ENCODE measurements at places on chromosomes 7 and 10.

GRCh38 chr7:96679886-96680285 is 29.8 kb downstream of the SEM1 start:
- no peak for DNase-seq

DNA sequence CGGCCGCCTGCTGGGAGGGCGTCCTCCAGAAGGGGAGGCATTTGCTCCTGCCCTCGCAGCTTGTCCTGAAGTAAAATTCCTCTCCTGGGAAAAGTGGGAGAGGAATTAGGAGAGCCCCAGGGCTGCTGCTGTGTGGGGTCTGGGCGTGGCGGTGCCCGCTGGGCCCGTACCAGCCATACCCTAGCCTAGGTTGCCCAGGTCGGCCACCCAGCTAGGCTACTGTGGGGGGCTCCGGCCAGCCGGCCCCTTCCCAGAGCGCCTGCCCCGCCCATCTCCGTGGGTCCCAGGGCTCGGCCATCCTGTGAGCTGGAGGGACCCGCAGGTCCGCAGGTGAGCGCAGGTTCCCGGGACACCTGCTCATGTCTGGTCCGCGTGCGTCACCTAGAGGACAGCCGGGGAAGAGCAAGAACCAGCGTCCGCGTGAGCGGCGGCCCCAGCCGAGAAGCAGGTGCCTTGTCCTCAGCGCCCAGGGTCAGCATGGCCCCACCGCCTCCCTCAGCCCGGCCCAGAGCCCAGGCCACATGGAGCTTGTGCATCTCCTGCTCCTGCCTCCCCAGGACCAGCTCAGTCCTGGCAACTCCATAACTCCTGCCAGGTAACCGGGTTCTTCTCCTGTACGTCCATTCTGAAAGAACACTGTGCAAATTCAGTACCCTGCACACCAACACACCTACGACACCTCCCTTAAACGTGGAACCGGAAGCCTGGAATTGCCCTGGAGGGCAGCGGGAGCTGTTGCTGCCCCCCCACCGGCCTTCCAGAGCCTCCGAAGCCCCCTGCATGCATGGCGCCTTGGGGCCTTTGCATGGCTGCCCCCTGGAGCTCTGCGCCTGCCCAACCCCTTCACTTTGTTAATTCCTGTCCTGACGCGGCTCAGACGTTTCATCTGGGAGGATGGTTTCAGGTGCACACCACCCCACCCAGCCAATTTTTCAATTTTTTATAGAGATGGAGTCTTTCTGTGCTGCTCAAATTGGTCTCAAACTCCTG is 22.8 kb upstream of the FOXL3 start:
- DNase-seq, result no peak

DNA sequence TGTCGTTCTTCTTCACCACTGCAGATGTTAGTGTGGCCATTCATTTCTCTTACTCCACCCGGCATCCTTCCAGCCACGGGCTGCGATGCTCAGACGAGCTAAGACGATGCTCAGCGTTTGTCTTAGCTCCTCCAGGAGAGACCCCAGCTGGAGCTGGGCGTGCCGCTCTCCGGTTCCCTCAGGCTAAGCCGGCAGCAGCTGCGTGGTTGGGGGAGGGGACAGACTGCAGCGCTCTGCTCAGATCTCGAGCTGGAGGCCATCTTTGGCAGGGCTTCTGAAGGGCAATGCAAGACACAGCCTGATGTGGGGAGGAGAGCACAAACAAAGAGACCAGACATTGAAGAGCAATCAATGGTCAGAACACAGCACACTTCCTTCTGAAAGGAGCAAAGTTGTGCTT is 4.8 kb downstream of the INA start:
- DNase-seq, result peak; percentile 83

GRCh38 chr7:121023683-121024511 is 35.4 kb downstream of the CPED1 start:
- no peak for DNase-seq

DNA sequence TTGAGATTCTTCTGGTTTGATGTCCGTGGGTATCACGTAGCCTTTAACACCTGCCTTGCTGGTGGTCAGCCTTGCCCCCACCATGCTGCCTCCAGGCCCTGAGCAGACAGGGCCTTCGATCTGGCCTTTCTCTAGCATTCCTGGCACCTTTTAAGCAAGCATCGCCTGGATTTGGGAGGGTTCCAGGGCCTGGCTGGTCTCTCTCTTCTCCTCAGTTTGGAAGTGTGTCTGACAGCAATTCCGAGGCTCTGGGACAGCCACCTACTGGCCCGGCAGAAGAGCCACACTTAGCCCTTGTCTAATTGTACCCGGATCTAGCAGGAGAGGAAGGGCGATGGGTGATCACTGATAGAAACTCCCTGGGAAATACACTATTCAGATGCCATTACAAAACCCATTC is 441.3 kb upstream of the MKI67 start:
- DNase-seq, result no peak

- DNase-seq, result no peak
These were observed 43.3 kb upstream of the ELFN1 start for GRCh38 chr7:1626769-1627168.

- DNase-seq, result no peak
These were observed 58.5 kb downstream of the LARP4B start for GRCh38 chr10:873020-873419.

DNA sequence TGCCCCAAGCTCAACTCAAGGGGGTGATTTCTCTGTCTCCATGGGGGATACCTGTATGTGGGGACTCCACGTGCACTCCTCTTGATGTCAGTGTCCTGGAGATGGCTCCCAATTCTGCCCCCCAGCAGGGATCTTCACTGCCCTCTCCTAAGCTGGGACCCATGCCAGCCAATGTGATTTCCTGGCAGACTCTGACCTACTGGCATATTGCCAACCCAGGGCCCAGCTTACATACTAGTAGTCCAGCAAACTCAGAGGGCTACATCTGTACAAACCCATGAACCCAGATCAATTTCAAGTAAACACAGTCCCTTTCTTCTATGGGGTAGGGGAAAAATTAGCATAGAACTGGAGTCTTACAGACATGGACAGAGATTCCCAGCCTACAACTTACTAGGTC is 26.2 kb upstream of the BMPR1A start:
- peak; percentile 61 for DNase-seq

GRCh38 chr10:119782981-119783664 is 57.3 kb downstream of the INPP5F start:
- DNase-seq, result no peak

DNA sequence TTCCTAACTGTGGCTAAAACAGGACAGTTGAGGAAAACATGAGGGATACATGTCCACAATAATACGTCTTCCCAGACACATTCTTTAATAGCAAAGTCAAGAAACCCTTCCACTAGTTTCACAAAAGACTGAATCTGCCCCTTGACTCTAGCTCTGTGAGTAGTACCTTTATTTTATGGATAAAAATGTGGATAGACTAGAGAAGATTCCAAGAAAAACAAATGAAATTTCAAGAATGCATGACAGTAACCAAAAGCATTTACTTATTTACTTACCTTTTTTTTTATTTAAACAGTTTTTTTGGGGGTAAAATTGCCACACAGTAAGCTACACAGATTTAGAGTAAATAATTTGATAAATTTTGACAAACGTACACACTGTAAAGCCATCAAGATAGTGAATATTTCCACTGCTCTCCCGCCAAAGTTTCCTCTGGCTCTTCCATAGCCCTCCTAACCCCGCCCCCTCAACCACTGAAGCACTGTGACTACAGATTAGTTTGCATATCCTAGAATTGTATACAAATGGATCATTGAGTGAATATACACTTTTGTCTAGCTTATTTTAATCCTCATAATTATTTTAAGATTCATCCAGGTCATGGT is 420.4 kb upstream of the ZMIZ1 start:
- no peak for DNase-seq

DNA sequence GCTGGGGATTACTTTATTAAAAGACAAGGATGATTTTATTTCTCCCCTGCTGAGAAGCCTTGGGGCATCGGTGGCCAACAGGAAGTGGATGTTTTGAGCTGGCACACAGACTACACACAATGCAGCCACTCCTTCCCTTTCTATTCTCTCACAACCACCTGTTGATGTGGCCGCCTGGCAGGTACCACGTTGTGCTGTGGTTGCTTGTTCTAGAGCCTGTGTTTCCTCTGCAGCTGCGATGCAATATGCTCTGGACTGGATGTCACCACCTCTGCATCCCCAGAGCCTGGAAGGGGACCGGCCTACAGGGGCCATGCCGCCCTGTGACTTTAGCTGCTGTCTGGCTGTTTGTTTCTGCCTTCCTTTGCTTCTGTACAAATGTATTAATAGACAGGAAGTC is 195.7 kb upstream of the CELF2 start:
- no peak for DNase-seq

- peak; percentile 88 for DNase-seq
These were observed 41.0 kb downstream of the ZEB1 start for GRCh38 chr10:31359979-31360378.

DNA sequence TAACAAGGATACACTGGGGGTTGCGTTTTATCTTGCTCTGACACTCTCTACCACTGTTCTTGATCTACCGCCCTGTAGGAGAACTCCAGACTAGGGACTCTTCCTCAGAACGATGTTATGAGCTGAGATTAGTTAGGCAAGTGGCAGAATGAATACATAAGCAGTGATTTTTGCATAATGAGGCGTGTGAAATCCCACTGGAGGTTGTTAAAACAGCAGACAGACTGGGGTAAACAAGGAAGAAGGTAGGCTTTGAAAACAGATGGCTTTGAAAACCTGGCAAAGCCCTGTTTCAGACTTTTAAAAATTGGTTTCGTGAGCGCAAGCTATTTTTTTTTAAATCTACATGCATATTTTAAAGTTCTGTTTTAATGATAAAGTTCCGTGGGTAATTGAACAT is 785.2 kb downstream of the TYW1 start:
- DNase-seq, result no peak

- no peak for DNase-seq
These were observed 7.9 kb downstream of the CEP41 start for GRCh38 chr7:130432886-130433285.

- no peak for DNase-seq
These were observed 20.2 kb downstream of the SLC16A12 start for GRCh38 chr10:89515031-89515841.

GRCh38 chr10:119209736-119210355 is 2.5 kb downstream of the GRK5 start:
- no peak for DNase-seq

DNA sequence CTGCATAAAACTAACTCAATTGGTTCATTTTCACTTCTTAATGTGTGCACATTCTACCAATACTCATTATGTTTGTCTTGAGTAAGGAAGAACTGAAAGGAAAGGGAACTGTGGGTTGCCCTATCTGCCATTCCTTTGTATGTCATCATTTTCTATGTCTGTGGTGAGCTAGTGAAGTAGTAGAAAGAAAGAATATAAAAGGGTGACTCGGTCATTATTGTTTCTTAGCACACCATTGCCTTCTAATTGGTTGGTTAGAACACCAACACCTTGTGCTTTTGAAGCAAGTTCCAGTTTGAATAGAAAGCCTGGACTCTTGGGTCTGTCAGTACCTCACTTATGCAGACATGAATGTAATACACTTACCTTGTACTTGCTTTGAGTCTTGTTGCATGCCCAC is 64.3 kb upstream of the MDFIC start:
- no peak for DNase-seq

- no peak for DNase-seq
These were observed 612.6 kb downstream of the AUTS2 start for GRCh38 chr7:70210936-70211310.

GRCh38 chr10:110190170-110190569 is 17.2 kb upstream of the MXI1 start:
- DNase-seq, result no peak

- DNase-seq, result no peak
These were observed 71.2 kb downstream of the SVIL start for GRCh38 chr10:29563420-29564035.

DNA sequence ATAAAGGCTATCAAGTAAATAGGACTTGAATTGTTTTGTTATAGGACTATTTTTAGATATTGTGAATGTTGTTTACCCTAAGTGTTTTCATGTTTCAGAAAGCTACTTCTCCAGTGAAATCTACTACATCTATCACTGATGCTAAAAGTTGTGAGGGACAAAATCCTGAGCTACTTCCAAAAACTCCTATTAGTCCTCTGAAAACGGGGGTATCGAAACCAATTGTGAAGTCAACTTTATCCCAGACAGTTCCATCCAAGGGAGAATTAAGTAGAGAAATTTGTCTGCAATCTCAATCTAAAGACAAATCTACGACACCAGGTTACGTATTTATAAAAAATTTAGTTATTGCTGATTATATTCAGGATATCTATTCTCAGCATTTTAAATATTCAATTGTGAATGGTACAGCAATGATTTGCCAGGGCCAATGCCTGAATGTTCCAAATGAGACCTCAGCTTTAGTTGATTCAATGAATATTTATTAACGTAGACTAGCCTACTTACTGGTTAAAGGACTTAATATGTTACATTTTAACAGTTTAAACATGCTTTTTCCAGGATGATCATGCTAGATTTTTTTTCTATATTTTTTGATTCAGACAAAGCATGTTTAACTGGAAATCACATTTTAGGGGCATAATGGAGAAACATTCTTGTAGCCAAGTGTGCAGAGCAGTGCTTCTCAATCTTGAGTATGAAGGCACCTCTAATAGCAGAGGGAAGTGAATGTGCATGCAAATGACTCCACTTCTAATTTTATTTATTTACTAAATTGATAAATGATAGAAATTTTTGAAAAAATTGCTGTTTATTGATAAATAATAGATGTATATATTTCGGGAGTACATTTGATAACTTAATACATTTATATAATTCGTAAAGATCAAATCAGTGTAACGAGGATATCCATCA is 18.2 kb downstream of the ANLN start:
- DNase-seq, result no peak

DNA sequence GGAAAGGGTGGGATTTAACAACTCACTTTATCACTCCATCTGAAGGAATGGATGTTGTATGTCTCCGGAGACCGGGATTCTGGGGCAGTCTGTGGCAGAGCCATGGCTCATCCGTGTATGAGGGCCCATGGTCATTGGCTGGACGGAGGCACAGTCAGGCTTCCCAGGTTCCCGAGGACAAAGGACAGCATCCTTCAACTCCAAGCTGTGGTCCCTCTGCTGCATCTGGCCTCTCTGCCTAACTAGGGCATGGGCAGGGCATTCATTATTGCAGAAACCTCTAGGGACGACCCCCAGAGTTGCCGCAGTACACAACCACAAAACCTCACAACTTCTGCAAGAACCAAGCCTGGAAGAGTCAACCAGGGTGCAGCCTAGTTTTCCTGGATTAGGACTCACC is 525.2 kb downstream of the GLRX3 start:
- no peak for DNase-seq

GRCh38 chr7:2812114-2812487 is 32.0 kb downstream of the GNA12 start:
- DNase-seq, result no peak

GRCh38 chr10:595473-595872 is 94.0 kb downstream of the DIP2C start:
- no peak for DNase-seq

DNA sequence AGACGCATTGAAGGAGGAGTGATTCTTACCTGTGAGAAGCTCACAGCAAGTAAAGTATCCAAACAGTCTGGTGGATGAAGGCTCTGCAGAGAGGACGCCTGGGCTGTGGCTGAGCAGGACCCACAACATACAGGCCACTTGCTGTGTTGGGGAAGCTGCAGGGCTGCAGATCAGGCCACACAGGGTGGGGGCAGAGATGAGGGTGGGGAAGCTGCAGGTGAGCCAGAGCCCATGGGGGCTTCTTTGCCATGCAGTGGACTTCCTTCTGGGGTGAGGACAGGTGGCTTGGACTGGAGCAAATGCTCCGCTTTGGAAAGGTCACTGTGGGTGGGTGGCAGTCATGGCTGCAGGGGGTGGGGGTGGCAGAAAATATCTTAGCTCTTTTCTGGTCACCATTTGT is 214.8 kb downstream of the GLRX3 start:
- DNase-seq, result no peak
